ENCODE measurements at places on chromosomes 11 and 22. TPM values are rescaled to one million over a fixed set of nuclear protein-coding genes. Genes with fewer than 3 reads are reported as not detected.

Gene HDAC10
- total RNA-seq: 54.5 TPM

- peak; percentile 80 for DNase-seq
Measured at GRCh38 chr11:68297812-68298658, 14.4 kb upstream of the LRP5 start.

DNA sequence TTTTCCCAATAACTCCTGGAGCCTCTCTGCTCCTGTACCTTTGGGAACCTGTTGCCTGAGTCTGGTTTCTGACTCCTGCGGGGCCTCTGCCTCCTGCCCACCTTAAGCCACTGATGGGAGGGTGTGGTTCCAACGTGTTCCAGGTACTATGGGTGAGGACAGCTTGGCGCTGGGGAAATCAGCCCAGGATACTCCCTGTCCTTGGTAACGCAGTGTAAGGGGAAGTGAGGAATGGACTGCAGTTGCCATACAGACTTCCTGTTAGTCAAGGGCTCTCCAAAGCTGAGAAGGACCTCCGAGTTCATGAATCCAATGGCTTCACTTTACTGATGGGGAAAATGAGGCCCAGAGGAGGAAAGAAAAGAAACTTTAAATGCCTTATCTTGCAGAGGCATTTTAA is 1.2 kb upstream of the MARK2 start:
- DNase-seq: no peak

DNA sequence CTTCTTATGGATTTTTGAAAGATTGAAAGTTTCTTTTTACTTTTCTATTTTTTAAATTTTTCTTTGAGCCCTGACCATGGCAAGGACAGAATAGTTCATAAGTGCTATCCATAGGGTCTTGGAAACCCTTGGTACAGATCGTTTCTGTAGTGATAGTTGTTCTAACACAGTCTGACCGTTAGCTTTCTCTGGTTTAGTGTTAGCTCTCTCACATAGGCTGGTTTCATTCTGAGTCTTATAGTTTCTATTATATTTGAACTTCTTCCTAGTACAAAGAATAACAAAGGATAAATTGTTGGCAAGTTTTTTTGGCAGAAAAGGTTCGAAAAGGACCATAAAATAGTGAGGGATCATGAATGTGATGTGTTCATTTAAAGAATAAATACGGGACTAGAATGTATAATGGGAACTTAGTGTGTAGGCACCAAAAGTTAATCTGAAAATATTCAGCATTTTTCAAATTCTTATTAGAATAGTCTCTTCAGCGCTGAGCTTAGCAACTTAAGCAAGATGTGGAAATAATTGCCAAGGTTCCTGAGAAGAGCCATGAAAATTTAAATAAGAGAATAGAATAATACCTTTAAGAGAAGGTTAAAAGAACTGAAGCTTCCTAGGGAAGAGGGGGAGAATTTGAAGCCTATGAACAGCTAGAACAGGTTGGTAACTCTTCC is 24.1 kb downstream of the FDX1 start:
- DNase-seq: no peak

GRCh38 chr22:43118953-43119458 is 8.5 kb downstream of the BIK start:
- no peak for DNase-seq

- DNase-seq: no peak
Measured at GRCh38 chr11:32829157-32829679, 509 bp upstream of the PRRG4 start.

GRCh38 chr11:31558001-31558400 is 48.4 kb downstream of the ELP4 start:
- no peak for DNase-seq

DNA sequence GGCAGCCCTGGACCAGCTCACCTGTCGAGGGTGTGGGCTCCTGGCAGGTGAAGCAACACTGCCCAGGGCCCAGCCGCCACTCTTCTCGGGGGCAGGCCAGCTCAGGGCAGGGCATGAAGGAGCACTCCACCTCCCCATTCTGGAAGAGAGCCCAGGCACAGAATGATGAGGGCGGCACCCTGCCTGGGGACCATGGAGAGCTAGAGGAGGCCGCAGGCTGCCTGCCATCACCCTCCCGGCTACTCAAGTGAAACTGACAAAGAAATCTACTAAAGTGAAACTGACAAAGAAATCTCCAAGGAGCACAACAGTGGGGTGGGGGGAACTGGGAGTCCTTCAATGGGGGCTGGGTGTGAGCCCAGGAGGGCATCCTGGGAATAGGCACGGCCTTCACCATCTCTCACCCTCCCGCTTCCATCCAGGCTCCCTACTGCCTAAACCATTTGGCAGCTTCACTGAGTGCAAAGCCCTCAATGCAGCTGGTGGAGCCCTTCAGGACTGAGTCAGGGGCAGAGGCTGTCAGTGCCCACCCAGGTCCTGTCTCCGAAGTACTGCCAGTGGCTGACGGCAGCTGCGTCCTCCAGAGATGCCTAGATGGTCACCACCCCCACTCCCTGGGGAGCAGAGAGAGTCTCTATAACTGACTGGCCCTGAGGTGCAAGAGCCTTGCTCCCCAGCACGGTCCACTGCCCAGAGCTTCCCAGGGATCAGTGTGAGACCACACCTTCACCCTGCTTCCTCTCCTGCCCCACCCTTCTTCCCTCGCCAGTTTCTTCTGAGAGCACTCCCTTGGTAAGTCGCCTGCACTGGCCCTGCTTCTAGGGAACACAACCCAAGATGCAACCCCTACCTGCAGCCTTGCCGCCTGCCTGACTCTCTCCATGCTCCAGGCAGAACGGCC is 21.7 kb downstream of the VWCE start:
- DNase-seq: no peak

- DNase-seq: no peak
Measured at GRCh38 chr11:85750646-85751045, 60.3 kb downstream of the SYTL2 start.

GRCh38 chr22:24601217-24602104 is 1.5 kb upstream of the GGT1 start:
- peak; percentile 85 for DNase-seq

DNA sequence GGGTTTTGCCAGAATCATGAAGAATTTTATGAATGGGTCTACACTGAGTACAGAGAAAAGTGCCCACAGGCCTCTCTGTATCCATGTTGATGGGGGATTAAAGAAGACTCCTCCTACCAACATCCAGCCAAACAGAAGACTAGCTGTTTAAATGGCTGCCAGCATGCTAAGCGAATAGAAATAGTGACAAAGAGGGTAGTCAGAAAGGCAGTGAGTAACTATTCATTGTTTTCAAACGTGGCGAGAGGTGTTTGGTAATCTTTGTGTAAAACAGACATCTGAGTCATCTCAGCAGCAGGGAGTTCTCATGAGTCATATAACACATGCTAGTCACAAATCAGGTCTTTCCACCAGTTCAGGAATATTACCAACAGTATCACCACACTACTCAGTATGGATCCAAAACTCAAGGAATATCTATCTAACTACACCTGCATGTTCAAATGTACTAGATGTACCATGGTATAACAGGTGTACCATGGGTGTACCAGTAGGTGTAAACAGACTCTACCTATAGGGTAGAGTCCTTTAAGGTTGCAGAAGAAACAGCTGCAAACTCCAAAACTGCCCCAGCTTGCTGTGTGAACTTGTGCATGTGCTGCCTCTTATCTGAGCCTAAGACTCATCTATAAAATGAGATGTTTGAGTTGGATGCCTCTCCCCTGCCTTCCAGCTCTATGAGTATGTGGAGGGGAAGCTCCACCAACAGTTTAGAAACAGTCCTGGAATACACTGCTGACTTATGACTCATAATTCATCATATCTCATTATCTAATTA is 82.0 kb downstream of the SLC1A2 start:
- peak; percentile 61 for DNase-seq

DNA sequence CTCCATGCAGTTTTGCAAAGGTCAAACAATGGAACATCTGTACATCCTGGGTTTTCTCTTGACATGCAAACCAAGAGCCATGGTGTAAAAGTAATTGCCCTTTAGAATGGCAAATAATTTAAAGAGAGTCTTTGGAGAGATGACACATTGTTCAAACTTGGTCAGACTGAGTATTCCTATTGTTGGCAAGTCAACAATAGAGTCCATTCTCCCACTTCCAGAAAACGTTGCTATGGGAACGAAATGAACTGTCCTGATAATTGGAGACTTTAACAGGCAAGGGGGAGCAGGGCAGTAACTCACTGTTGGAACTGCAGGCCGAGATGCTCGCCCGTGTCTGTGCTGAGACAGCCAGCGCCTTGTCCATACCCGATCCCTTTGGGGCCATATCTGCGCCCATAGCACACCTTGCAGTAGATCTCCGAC is 13.9 kb downstream of the CSRP3 start:
- no peak for DNase-seq

DNA sequence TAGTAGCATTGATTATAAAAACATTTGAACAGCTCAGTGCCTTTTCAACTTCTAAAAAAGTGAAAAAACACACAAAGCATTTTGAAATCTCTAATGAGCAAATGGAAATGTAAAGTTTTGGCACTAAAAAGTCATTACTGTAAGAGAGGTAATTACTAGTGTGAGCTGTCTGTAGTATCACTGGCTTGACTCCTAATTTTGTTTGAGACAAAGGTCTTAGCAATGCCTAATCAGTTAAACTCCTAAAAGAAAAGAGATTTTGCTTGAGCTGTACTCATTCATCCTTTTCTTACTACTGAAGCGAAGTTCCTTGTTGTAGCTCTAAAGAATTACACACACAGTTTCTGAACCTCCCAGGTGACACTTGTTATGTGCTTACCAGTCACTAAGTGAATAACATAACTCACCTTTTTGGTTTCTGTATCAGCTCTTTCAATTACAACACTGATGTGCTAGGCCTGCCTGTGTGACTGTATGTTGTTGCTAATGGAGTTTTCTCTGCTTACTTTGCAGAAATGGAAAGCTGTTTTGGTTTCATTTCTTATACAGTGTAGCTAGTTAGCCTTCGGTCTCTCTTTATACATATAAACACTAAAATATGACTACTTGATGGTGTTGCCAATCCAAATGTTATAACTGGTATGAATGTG is 924.4 kb upstream of the TENM4 start:
- DNase-seq: no peak

- no peak for DNase-seq
Measured at GRCh38 chr22:49300951-49301397, 526.7 kb downstream of the BRD1 start.

All from natural killer cell treated with Interleukin-12 subunit alpha and Interleukin-12 subunit beta and Interleukin-15 and Interleukin-18, amount 100 ng/mL, for 72 hours (primary cell).